ENCODE measurements at places on chromosomes 6 and 20. TPM values are rescaled to one million over a fixed set of nuclear protein-coding genes. Genes with fewer than 3 reads are reported as not detected.

GRCh38 chr6:159935065-159935464, 33.8 kb upstream of the IGF2R start:
- no peak for DNase-seq

Gene SNAI1
- 10.7 TPM for polyA plus RNA-seq

Gene OPRM1
- polyA plus RNA-seq: 0.05 TPM

- no peak for DNase-seq
These were observed 157.7 kb downstream of the ID4 start for GRCh38 chr6:19994909-19995308.

- DNase-seq: no peak
These were observed 188.4 kb upstream of the TSHZ2 start for GRCh38 chr20:52783769-52784168.

Measured in forelimb muscle (tissue), 1 donor.